Central memory CD8-positive, alpha-beta T cell (primary cell): ENCODE measurements at places on chromosomes 12 and 14.

GRCh38 chr12:71009430-71010142 lies 89.0 kb upstream of the PTPRR start:
- DNase-seq: no peak

DNA sequence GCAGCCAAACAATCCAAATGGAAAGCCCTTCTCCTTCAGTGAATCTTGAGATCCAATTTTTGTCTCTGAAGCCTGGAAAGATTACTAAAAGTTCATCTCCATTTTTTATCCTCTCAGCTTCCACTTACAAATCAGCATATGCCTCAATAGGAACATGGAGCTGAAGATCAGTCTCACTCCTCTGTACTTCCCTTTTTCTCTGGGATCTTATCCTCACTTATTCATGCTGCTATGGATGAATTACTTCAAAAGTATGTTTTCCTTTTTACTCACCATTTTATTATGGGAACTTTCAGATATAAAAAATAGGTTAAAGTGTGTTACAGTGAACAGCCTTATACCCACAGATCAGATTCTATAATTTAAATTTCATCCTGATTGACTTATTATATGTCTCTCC lies 14.4 kb upstream of the NTF3 start:
- DNase-seq: no peak

DNA sequence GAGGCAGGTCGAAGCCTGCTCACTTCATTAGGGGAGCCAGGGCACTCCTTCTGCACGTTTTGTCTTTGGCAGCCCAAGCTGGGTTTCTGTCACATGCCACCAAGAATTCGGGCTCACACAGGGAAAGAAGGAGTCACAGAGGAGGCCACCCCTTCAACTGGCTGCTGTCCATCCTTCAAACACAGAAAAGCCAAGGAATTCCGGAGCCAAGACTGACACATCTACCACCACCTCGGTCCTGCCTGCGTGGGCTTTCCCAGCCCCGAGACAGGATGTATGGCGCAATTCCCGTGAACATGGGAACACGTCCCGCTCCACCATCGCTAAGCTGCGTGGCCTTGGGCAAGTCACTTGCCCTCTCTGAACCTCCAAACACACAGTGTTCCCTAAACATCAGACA lies 70.4 kb downstream of the NCOR2 start:
- no peak for DNase-seq

DNA sequence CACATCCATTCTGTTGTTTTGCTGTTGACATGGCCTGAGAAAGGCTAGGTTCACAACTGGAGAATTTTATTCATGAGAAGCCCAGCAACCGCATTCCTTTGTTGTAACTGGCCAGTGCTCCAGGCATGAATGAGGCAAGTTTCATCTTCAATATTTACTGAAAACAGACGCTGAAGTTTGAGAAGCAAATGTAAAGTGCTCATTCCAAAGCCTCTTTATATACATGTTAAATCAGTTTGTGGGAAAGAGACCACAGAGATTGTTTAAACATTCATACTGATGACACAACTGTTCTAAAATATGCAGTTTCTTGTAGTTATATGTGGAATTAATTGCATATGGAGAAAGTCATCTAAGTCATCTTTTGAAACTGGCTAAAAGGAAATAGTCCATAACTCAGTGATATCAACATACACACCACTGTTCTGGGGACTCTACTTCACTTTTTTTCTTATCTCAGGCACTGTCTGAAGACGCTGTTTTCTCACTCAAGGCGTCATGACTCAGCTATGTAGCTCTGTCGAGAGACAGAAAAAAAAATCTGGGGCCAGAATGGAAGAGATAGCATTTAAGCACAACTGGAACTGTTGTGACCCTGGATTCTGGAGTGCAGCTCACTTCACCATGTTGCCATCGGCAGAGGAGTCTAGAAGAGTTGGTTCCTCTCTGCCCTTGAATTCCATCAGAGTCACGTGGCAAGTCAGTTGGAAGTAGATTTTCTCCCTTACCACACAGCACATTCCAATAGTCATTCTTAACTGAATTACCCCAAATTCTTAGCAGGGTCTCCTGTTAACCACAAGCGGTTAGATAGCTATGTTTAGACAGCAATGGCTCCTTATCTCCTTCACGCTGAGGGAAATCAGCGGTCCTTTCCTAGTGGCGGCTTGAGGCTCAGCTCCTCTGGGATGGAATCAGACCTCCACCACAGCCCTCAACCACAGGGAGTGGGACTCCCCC lies 258.4 kb upstream of the HMGA2 start:
- DNase-seq: no peak

DNA sequence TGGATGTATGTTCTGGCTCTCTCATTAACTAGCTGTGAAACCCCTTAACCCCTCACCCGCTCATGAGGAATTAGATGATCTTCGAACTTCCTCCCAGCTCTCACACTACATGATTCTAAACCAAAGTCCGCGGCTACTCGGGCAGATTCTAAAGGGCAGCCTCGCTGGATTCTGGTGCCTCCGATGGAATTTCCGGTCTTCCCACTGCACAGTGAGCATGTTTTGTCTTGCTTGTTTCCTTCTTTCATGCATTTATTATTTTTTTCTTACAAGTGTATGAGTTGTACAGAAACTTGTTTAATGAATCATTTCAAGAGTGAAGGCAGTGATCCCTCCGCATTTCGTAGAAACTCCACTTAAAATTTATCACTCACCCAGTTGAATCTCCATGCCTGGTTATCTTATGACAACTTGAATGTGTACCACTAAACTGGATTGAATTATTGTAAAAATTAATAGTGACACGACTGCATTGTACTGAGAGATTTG lies 4.5 kb upstream of the HCAR3 start:
- DNase-seq: no peak

- no peak for DNase-seq
Observed at GRCh38 chr12:70330158-70330557, 35.9 kb upstream of the KCNMB4 start.
